GOT3 (cell line): ENCODE measurements at places on chromosomes 2 and 18.

GRCh38 chr18:37508207-37508606, 57.4 kb downstream of the CELF4 start:
- DNase-seq: no peak

GRCh38 chr18:11407940-11408339, 201.5 kb upstream of the SLC35G4 start:
- DNase-seq: no peak

GRCh38 chr2:233189025-233189424, 62.4 kb upstream of the ATG16L1 start:
- no peak for DNase-seq

- DNase-seq: no peak
Measured at GRCh38 chr2:196849895-196850294, 40.7 kb upstream of the C2orf66 start.

DNA sequence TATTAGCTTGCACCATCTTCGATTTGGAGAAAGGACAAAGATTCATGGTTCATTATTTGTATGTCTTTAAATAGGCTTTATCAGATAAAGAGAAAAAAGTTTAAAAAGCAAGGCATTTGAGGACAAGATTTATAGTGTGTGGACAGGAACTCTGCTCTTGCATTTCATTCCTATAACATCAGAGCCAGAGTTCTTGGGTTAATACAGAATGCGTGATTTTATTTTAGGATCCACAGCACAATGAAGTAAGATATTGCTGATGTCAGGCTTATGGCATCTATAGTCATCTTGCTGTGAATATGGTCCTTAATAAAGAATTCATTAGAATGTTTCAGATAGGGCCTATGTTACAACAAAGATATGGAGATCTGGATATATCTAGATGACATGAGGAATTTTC, 19.7 kb downstream of the RASGRP3 start:
- no peak for DNase-seq

GRCh38 chr18:47407736-47408135, 156.3 kb upstream of the SKOR2 start:
- DNase-seq: no peak

GRCh38 chr2:170739048-170739447, 23.9 kb downstream of the SP5 start:
- no peak for DNase-seq

GRCh38 chr18:24022161-24022560, 7.6 kb downstream of the TTC39C start:
- no peak for DNase-seq

DNA sequence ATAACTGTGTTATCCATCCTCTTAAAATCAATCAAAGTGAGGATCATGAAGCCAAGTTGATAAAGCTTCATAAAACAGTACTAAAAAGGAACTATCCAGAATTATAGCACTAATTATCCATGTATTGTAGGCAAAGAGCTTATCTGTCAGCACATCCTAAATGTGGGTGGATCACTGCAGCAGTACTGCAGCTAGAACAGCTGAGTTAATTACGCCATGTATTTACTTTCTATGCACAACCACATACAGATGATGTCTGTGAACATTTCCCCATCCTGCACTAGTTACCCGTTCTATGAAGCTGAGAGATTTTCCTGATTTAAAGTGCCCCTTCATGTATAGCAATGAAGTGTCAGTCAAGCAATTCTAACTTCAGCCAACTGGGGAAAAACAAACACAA, 96.6 kb downstream of the RAPH1 start:
- no peak for DNase-seq

DNA sequence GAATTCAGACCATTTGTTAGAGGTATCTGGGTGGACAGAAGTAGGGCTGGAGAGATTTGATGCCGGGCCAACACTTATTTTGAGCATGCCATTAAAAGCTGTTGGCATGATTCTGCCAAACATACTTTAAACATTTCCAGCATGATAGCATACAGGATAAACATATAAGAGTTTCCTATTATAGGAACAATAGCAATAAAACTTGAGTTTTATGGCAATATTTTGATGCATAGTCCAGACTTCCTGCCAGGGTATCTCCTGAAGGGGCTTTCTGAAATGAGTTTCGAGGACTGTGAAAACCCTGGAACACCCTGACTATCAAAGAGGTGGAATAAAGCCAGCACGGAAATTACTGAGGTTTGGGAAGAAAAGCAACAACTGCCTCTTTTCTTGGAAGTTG, 1398.0 kb upstream of the NXPH2 start:
- no peak for DNase-seq

- DNase-seq: no peak
Measured at GRCh38 chr2:16114070-16114469, 173.7 kb downstream of the MYCN start.

DNA sequence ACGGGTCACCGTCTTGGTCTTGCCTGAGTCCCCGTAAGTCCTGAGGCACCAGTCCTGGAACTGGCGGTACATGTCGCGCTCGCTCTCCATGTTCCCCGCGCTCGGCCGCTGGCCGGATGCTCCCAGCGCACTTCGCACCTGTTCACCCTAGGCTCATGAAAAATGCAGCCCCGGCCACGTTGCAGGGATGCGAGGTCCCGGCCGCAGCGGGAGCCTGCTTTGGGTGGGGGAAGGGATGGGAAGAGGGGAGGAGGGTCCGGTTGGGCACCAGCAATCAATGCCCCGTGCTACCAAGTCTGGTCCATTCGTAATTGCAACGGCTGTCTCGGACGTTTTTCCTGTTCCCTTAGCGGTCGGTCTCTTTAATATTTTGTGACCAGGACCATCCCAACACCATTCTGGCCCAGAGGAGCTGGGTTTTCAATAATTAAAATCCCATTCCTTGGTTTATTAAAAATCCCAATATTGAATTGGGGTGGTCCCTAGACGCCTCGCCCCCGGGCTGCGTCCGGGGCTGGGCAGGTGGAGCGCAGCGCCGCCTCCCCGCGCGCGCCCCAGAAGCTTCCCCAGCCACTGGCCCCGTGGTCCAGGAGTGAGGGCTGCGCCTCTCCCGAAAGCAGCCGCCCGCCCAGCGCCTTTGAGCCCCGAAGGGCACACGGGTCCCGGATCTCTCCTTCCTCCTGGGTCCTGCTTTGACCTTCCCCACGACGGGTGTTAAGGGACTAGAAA, 1.4 kb downstream of the NOL4 start:
- DNase-seq: no peak

- DNase-seq: no peak
Measured at GRCh38 chr2:162085090-162085891, 11.3 kb upstream of the DPP4 start.

DNA sequence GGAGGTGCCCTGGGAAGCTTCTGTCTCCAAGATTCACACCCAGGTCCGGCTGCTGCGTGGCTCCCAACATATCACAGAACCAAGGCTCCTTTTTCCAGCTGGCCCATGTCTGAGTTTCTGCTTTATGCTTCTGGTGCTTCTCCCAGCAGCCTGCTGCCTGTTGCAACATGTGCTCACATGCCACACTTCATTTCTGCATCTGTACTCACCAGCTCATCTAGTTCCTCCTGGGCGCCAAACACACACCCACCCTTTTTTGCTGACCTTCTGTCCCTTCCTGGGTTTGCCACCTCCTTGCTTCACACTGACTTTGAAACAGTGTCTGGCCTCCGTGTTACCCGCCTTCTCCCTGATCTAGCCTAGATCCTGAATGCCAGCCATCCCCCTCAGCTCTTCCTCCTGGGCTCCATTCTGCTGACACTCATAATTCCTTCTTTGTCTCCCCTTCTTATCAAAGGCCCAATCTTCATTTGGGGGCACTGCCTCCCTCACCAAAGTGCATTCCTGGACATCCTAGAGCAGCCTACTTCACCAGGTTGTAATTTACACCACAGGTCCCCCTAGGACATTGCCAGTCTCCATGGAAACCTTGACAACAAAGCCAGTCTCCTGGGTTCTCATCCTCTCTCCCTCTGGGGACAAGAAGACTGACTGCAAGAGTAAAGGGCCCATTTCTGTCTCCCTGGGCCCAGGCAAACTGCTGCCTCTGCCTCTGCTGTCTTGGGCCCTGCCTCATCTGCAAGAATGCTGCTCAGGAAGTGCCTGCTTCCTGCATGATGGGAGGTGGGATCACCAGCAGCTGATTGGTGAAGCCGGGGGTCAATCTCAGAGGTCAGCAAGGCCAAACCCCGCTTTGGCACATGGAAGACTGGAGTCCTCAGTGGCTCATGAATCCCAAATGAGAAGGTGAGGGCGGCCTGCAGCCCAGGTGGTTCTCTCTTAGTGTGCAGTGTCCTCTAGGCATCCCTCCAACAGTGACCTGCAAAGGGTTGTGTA, 13.9 kb upstream of the PROM2 start:
- no peak for DNase-seq

GRCh38 chr2:40243581-40244187, 208.2 kb downstream of the SLC8A1 start:
- no peak for DNase-seq

- DNase-seq: no peak
Measured at GRCh38 chr2:95292623-95293260, 4.4 kb upstream of the KCNIP3 start.

DNA sequence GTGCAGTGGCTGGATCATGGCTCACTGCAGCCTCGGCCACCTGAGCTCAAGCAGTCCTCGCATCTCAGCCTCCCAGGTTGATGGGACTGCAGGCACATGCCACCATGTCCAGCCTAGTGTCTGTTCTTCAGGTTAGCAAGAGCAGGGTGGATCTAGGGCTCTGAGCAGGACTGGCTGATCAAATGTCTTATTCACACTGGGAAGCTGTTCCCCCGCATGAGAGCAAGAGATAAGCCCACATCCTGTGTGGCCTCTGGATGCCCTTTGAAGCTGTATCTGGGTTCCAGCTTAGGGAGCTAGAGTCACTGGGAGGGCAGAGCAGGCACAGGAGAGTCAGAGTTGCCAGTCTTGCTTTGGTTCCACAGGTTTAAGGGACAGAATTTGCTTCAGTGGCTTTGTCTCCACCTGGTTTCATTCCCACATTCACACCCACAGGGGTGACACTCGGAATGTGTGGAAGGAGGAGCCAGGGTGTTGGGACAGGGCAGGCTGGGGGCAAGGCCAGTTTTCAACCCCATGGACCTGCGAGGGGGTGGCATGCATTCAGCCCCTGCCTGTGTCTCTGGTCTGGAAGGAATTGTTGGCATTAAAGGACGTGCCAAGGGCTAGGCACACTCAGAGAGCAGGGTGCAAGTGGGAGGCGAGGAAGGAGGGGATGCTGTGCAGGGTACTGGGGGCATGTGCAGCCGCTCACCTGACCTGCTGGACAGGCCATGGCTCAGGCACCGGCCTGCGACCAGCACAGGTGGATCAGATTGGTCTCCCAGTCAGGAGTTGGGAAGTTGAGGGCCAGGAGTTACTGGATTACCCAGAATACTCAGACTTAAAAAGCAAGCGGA, 24.5 kb downstream of the PTPN18 start:
- no peak for DNase-seq

DNA sequence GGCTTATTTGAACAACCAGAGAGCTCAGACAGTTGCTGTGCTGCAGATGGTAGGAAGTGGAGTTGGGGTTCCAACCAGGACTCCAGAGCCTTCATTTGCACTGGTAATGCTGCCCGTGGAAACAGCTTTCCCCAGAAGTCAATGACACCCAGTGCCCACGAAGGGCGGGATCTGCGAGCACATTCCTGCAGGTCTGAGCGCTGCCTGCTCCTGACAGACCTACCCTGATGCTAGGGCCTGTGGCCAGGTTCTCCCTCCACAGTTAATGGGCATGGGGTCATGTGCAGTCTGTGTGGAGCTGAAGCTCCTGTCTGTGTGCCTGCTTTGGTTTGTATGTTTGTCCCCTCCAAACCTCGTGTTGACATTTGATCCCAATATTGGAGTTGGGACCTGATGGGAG, 299.0 kb upstream of the HS6ST1 start:
- no peak for DNase-seq

DNA sequence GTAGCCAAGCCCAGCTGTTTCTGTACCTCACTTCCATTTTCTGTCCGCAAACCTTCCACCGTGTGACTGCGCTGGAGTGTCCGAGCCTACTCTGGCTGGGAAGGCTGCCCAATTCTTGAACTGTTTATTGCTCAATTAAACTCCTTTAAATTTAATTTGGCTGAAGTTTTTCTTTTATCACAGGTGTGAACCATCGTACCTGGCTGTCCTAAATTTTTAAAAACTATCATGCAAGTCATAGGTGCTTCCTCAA, 6.2 kb upstream of the RNU2-63P start:
- DNase-seq: no peak

DNA sequence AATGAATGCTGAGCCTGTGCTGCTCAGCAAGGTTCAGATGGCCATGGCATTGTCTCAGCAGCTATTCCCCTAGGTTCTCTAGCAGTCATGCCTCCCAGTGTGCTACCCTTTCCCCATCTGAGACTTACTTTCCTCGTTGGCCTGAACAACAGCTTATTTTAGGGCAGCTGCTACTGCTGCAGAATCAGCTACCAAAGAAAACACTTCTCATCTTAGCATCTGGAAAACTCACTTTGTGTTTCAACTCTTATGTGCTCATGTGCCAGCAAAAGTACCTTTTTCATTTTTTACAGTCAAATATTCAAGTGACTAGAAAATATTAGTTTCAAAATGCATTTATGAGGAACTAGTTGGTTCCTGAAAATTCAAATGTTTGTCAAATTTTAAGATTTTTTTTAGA, 60.4 kb upstream of the ZNF397 start:
- DNase-seq: no peak

GRCh38 chr2:72674982-72675915, 150.6 kb downstream of the EXOC6B start:
- DNase-seq: no peak

- no peak for DNase-seq
Measured at GRCh38 chr2:102843764-102844443, 82.1 kb downstream of the TMEM182 start.

GRCh38 chr18:64994370-64994769, 756.4 kb upstream of the CDH7 start:
- no peak for DNase-seq

GRCh38 chr2:76019128-76019527, 308.4 kb upstream of the GCFC2 start:
- DNase-seq: no peak

DNA sequence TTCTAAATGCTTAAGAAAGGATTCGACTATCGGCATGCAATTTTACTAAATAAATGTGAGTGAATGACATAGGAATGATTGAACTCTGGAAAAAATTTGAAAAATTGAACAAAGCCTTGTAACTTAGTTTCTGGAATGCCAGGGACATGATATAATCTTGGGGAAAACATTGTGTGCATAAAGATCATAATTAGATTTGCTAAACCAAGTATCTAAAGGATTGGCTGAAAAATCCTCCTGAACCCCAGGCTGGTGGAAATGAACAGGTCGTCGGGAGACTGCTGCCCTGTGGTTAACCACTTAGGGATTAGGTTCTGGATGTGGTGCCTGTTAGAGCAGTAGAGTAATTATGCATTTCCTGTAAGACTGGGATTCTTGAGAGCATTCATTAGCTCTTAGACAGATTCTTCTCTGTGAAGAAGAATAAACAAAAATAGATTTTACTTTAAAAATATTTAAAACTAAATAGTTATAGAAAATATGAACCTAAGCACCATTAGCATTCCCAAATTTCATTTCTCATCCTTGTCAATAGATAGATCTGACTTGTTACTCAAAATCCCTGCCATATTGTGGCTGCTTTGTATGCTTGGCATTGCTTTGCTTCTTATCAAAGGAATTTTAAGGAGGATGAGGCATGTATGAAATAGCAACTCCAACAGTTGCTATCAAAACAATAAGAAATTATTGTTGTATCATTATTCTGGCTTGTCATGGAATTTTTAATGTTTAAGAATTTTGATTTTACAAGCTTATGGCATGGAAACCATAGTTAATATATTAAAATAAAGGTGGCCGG, 55.9 kb downstream of the LYPD6B start:
- DNase-seq: no peak
